ENCODE measurements at places on chromosomes 7 and 10. TPM values are rescaled to one million over a fixed set of nuclear protein-coding genes. Genes with fewer than 3 reads are reported as not detected.

DNA sequence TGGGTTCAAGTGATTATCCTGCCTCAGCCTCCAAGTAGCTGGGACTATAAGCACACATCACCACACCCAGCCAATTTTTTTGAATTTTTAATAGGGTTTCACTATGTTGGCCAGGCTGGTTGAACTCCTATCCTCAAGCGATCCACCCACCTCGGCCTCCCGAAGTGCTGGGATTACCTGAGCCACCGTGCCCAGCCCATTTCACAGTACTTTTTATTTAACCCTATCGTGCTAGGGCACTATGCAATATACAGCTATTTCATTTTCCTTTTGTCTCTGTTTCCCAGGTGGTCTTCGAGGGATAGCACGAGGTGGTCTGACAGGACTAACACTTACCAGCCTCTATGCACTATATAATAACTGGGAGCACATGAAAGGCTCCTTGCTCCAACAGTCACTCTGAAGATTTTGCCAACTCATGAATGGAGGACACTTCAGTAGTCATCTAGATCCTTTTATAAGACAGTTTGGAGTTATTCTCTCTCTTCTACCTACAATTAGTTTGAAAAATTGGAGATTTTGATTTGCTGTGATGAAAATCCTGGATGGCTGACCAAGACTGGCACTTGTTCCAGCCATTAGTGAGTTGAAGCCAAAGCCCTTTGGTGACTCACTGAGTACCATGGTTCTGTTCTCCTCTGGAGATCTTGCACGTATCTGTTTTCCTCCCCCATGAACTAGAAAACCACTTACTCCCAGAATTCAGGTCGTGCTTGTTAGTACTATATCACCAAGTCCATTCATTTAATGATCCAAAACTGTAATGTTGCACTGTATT lies 27.3 kb downstream of the NCOA4 start:
- no peak for DNase-seq

DNA sequence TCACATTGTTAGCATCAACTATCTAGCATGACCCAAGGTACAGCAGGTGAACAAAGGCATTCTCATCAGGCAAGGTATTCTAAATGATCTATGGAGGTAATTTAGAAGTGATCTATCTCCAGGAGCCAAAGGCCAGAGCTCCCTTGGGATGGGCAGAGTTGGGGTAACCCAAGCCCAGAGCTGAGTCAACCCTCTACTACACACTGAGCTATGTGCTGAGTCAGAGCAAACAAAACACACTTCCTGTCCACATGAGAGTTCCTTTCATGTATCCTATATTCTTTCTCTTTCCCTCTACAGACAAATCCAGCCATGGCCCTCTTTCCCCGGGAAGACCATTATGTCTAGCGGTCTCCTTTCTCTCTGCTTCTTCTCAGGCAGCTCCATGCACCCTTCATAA lies 68.2 kb upstream of the AGK start:
- DNase-seq: no peak

PRKAR1B gene
- total RNA-seq: 43.5 TPM

AFAP1L2 gene
- total RNA-seq: 1.5 TPM

GRCh38 chr7:21023841-21024484 lies 237.3 kb upstream of the SP8 start:
- DNase-seq: no peak

DNA sequence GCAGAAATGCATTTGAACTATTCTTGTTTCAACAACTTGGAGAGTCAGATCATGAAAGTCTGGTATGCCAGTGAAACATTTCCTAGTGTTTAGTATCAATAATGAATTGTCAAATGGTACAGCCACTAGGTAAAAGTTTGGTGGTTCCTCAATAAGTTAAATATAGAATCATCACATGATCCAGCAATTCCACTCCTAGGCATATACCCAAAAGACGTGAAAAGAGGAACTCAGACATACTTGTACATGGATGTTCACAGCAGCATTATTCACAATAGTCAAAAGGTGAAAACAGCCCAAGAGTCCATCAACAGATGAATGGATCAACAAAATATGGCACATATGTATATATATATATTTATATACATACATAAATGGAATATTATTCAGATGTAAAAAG lies 67.0 kb upstream of the HPS1 start:
- no peak for DNase-seq

IRF5 gene
- total RNA-seq: 30.3 TPM

GCK gene
- 0.67 TPM for total RNA-seq

DNA sequence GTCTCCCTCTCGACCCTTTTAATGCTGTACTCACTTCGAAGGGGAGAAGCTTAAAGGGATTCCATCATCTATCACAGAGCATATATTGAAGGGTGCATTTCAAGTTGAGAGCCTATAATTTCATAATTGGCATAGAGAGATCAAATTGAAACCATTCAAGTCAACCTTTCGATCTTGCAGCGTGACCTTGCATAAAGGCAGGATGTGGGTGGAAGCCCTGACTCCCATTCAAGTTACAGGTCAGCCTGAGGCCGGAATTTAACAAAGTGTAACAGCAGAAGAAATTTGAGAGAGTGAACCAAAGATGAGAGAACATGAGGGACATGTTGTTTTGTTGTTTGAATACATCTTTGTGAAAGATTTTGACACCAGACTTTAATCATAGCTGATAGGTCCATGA lies 195.3 kb upstream of the TPK1 start:
- DNase-seq: no peak

ZNF394 gene
- total RNA-seq: 36.5 TPM

KAZALD1 gene
- total RNA-seq: 0.49 TPM

PTPRN2 gene
- 0.72 TPM for total RNA-seq

DNA sequence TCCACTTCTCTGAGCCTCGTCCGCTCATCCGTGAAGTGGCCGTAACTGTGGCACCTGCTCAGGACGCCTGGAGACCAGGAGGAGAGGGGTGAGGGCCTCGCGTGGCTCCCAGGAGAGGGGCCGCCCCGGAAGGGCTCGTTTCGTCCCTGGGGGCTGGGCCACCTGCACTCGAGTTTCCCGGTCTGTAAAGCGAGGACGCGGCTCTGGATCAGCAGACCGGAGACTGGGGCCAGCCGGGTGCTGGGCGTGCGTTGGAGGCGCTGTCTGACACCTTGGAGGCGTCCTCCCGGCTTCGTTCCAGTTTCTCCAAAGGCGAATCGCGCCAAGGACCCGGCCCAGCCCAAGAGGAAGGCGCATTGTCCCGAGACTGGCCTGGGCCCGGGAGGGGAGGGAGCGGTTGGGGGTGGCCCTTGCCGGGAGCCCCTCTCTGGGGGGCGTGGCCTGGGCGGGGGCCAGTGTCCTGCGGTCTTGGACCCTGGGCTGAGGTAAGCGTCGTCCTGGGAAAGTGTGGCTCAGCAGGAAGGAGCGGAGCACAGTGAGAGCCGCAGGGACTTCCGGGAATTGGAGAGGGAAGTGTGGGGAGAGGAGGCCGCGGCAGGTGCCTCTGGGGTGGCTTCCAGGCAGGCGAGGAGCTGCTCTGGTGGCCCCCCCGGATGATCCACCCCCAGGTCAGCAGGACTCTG lies 89.6 kb downstream of the FOXL3 start:
- no peak for DNase-seq

DNA sequence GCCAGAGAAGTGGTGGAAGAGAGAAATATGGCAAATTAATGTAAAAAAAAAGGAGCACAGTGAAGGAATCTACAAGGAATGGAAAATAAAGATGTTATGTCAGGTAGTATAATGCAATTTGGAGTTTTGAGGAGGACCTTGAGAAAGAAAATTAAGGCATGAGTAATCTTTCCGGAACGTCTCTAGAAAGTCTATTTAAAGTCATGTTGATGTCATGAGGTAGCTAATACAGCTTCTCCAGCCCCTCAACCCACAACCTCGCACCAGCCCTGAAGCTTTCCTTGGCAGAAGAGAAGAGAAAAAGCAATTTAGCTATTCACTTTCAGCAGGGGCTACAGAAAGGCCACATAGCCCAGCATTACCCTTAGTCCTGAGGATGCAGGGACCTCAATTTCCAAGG lies 22.5 kb downstream of the TRDMT1 start:
- DNase-seq: no peak

ACHE gene
- total RNA-seq: 0.16 TPM

OSBPL3 gene
- 53.0 TPM for total RNA-seq

DNA sequence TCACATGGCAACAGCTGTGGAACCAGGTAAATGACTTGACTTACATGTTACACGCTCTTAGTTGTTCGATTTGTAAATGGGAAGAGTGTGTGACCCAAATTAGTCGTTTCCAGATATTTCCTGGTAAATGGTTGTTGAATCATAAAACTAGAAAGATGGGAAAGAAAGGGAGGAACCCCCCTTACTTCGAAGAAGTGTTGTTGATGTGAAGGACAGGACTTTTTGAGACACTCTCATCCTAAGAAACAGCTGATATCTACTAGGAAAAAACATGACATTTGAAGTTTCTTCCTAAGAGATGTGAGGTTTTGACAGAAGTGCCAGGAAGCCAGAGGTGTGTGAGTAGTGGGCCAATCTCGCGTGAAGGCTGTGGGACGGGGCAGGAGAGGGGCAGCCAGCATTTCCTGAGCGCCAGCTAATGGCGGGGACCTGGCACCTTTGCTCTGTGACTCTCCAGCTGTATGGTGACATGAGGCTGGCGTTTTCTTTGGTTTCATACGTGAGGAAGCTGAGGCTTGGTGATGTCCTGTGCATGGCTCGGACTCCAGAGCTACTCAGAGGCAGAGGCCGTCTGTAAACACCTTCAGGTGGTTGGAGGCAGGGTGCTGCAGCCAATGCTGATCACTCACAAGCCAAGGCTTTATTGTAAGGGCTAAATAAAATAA lies 53.7 kb downstream of the IKZF1 start:
- DNase-seq: no peak

MSMB gene
- not detected for total RNA-seq

DNA sequence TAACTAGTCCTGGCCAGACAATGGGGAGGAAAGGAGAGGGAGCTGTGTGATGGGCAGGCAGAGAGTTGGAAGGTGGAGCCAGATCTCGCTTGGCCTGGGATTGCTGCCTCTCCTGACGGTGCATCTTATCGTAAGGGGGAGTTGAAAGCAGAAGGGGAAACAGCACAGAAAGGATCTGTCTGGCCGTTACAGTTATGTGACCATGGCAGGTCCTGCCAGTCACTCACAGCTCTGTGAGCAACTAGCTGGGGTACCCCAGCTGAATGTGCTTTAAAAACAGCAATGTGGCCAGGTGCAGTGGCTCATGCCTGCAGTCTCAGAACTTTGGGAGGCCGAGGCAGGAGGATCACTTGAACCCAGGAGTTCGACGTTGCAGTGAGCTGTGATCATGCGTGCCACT lies 8.1 kb downstream of the BLVRA start:
- no peak for DNase-seq

GRCh38 chr7:39383136-39383535 lies 183.1 kb upstream of the YAE1 start:
- DNase-seq: no peak

DNA sequence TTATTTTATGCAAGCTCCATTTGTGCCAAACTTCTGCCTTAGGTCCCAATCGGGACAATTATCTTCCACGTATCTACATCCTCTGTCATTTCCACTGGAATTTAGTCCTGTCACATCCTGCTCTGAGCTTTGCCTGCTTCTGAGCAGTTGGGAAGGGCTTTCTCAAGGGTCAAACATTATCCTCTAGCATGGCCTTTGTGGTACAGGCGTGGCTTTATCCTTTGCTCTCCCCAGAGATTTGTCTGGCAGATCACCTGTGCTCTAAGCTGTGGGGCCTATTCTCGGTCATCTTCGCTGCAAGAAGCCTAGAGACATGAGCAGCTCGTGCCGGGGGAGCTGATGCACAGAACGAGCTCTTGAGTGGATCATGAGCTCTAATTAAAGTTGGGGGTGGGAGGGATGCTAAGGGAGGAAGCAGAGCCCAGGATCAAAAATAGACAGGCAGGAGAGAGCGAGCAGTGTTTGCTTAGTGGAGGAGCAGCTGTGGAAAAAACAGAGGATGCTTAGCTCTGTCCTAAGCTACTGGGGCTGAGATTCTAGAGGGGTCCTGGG lies 19.8 kb upstream of the TMEM273 start:
- no peak for DNase-seq

GRCh38 chr7:22569586-22570321 lies 69.8 kb upstream of the STEAP1B start:
- DNase-seq: no peak
